ENCODE measurements at places on chromosomes 6 and 20.
A peak's percentile ranks its signal among the peaks of the same experiment; 100 is the strongest.

DNA sequence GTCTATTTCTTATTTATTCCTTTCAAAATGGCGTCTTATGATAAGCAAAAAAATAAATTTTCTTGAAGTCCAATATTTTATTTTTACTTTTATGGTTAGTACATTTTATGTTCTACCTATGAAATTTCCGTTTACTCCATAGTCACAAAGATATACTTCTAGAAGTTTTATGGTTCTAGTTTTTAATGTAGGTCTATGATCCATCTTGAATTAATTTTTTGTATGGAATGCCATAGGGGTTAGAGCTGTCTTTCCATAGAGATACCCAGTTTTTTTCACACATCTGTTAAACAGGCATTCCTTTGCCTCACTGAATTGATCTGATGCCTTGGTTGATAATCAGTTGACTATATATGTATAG is 24.9 kb upstream of the ASIP start:
- DNase-seq, result no peak

- no peak for DNase-seq
Observed at GRCh38 chr6:29872791-29873190, 45.2 kb downstream of the HLA-G start.

DNA sequence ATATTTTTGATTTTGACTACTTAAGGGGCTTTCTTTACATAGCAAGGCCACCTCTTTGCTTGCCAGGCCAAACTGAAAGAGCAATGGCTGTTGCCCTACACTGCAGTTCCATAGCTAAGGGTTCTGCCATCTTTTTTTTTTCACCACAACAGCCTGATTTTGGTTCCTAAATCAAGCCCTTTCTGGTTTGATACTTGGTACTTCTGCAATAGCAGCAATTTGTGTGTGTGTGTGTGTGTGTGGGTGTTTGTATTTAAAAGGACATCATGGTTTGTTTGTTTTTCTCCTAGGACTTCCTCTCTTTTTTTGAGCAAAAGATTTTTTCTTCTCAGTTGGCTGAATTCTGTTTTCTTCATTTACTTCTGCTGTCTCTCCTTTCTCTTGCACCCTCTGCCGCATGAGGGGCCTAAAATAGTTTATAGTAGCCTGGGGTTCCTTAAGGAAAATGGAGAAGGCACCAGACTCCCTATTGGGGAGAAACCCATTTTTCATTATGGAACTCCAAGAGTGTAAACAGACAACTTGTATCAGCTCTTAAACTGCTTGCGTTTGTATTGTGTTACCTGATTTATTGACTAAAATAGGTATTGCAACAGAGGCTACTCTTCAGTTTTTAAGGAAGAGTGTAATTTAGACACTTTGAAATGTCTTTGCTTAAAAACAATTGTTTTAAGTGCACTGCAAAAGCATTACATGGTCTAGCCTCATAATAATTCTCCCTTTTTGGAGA is 12.2 kb upstream of the GCLC start:
- DNase-seq, result no peak

- DNase-seq, result no peak
Observed at GRCh38 chr20:58461899-58462298, 53.3 kb downstream of the APCDD1L start.

GRCh38 chr6:50380406-50381098 is 330.8 kb upstream of the DEFB112 start:
- no peak for DNase-seq

- no peak for DNase-seq
Observed at GRCh38 chr6:89708316-89708715, 69.8 kb upstream of the LYRM2 start.

DNA sequence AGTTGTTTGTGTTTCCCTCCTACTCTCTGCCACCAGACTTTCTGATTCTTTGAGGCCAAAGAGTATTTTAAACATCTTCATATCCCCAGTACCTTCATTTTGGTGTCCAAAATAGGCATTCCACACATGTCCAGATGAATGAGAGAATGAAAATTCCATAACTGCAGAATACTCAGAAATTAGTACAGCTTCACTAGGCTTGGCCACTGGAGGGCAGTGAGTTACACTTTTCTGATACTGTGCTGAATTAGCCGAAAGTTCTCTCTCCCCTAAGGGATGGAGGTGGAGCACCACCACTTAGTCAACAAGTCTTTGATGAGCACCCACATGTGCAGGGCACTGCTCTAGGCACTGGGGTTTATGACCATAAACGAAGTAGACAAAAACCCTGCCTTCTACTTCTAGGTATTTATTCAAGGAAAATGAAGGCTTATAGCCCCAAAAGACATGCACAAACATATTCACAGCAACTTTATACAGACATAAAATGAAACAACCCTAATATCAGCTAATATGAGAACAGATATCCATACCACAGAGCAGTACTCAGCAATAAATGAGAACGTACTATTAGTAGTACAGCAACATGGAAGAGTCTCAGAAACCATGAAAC is 46.1 kb upstream of the TMEM217 start:
- DNase-seq, result peak; percentile 54

GRCh38 chr6:7042056-7042653 is 65.6 kb upstream of the RREB1 start:
- no peak for DNase-seq

- DNase-seq, result no peak
Observed at GRCh38 chr6:82872185-82872584, 193.5 kb downstream of the UBE3D start.

- DNase-seq, result peak; percentile 80
Observed at GRCh38 chr6:44430326-44430725, 42.8 kb downstream of the CDC5L start.

GRCh38 chr6:29232725-29233124 is 62.0 kb downstream of the OR2J2 start:
- DNase-seq, result no peak

GRCh38 chr20:62576815-62577489 is 65.4 kb upstream of the SLCO4A1 start:
- peak; percentile 11 for DNase-seq

DNA sequence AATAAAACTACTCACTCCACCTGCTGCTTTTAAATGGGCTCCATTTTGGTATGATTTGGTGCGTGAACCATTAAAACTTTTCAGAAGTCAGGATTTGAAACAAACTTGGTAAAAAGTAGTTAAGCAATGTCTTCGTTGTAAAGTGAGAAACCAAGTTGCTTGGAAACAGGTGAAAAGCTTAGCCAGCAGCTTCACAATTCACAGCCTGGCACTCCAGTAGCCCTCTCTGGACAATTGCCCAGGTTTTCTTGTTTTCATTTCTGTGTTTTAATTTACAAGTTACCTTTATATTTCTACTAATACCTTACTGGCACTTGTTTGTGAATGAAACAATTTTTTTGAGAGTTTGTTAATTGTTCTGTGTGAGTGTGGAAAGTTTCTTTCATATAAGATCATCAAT is 12.8 kb downstream of the NT5E start:
- no peak for DNase-seq

DNA sequence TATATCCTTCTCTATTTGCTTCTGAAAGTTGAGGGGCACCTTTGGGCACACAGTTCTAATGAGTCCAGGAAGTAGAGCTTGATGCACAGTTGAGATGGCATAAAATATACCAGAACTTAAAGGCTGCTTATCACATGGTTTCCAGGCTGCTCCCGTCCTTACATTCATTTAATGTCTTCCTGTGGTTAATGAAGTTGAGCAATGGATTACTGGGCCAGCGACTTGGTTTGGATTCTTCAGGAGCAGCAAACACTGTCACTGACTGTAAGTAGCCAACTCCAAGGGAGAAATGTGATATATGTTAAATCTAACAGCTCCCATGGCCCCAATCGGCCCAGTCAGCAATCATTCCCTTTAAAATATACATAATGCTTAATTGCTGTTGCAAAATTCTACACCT is 9.0 kb upstream of the TSHZ2 start:
- no peak for DNase-seq

- DNase-seq, result no peak
Observed at GRCh38 chr6:14717307-14717706, 528.6 kb upstream of the JARID2 start.

DNA sequence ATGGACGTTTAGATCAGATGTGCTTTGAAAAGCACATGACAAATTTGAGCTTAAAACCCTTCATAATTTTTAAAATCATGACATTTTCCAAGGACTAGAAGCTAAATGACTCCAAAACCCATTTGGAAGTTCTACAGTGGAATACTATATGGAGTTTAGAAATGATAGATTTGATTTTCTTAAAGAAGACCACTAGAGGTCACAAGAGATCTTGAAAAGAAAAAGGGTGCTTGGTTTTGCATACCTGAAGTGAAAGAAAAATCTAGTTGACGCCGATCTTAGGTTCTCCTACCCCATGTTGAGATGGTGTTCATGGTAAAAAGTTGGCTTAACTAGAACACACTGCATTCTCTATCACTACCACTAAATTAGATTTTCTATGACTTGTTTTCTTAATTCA is 31.5 kb downstream of the CFAP61 start:
- peak; percentile 20 for DNase-seq

DNA sequence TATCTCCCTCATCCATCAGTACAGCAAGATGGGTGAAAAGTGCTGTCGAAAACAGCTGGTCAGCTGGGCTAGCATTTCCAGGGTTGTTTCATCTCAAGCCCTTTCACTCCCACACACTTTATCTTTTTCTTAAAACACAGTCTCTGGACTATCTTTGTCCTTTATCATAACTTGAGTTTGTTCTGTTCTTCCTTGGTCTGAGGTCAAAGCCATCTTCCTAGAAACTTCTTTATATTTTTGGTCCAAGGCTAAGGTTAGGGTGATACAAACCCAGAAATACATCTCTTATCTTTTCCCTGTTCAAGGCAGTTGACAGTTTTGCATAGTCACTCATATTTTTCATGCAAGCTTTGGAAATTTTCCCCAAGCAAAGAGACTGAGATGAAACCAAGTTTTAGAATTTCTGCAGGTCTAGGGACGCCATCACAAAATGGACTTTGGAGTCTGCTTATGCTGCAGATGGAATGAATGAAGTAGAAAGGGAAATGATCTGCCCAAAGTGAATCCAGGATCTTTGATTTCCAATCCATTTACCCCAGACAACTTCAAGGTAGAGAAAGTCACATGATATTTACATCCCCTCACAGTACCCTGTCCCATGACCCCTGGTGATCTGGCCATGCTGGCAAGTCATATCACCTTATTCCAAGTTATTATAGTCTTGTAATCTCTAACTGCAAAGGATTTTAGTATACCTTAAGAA is 297.0 kb downstream of the ZNF217 start:
- no peak for DNase-seq

- DNase-seq, result no peak
Observed at GRCh38 chr6:163367497-163368183, 46.9 kb upstream of the QKI start.

- DNase-seq, result no peak
Observed at GRCh38 chr20:23988561-23988960, at the start of gene GGTLC1. TSS of gene GGTLC1 (minus strand) at chr20:23988779. CDS start at chr20:23986611, 2,168 bp downstream.

Measured in AG10803 (cell line).